GOT3 (cell line): ENCODE measurements at places on chromosomes 4 and X.

GRCh38 chr4:21677173-21677572, 271.4 kb downstream of the KCNIP4 start:
- DNase-seq = no peak

- no peak for DNase-seq
These were observed 43.3 kb downstream of the MAML3 start for GRCh38 chr4:140110542-140111215.

- no peak for DNase-seq
These were observed 319.6 kb upstream of the HS3ST1 start for GRCh38 chr4:11748164-11748872.

GRCh38 chrX:7444967-7445366, 297.0 kb upstream of the PUDP start:
- no peak for DNase-seq

DNA sequence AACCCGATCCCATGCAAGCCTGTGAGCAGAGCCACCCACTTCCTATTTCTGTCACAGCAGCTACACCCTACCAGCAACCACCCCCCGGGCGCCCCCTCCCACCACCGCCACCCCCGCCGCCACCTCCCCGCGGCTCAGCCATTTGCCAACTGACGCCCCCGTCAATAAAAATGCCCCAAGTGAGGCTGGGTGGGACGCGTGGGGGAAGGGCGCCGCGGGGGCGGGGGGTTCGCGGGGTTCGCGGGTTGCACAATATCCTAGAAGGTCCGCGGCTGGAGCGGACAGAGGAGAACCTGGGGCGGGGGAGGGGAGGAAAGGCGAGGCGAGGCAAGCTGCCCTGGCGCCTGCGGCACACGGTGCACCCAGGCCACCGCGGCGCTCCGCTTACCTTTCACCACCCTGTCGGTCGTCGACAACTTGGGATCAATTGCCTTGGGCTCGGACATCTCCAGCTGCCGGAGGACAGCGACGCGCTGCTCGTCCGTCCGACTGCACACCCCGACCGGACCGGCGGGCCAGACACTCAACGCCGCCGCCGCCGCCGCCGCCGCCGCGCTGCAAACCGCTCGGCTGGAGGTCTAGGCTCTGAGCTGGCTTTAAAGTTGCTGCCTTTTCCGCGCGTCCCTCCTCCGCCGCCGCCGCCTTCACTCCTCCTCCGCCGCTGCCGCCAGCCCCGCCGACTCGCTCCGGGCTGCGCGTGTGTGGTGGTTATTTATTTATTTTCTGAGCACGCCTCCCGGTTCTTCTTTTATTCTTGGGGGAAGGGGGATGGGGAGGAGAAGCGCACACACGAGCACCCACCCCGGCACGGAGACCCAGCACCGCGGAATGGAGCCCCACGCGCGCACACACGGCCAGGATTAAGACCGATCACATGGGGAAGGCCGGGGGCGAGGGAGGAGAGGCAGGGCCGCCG, 717 bp downstream of the PPP3CA start:
- DNase-seq = peak; percentile 2

DNA sequence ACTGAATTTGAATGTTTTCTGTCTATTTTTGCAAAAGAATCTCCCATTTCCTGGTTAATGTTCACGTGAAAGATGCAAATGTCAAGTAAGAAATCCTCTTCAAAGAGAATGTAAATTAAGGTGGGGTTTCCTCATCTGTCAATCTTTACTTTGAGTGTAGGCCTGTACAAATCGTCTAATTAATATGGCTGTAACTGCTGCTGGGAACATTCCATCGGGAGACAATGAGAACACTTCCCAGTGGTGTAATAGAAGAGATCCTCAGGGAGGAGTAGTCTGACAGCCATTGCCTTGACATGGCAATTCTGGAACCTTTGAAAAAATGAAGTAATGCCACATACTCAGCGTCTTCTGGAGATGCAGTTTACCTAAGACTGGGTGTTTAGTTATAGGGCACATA, 3.7 kb downstream of the EREG start:
- DNase-seq = no peak

GRCh38 chr4:99679204-99679603, 21.6 kb upstream of the C4orf54 start:
- no peak for DNase-seq

- no peak for DNase-seq
These were observed 355.7 kb upstream of the NOCT start for GRCh38 chr4:138659812-138660316.

- DNase-seq = no peak
These were observed 288.2 kb downstream of the IL1RAPL2 start for GRCh38 chrX:104854188-104854587.

DNA sequence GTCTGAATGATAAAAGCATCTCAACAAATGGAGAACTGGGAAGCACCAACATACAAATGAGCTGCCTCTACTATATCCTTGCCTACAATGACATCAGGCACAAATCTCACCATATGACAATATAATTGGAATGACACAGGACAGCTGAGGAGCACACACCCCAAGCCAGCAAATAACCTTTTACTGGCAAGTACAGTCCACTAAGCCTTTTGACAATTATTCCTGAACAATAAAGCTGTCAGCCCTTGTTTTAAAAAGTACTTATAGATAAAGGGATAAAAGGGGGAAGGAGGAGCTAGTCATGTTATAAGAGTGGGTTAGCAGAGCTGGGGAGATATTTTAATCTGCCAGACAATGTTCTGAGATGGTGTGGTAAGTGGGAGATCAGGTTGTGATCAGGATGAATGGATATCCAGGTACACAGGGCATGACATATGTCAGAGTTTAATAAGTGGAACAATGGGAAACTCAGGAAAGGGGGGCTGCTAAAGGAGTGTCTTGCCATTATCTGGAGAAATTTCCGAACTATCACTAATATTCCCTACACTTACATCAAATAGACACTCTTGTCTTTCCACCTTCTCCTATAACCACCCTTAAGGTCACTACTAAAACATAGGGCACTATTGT, 127.6 kb downstream of the GPC3 start:
- no peak for DNase-seq

DNA sequence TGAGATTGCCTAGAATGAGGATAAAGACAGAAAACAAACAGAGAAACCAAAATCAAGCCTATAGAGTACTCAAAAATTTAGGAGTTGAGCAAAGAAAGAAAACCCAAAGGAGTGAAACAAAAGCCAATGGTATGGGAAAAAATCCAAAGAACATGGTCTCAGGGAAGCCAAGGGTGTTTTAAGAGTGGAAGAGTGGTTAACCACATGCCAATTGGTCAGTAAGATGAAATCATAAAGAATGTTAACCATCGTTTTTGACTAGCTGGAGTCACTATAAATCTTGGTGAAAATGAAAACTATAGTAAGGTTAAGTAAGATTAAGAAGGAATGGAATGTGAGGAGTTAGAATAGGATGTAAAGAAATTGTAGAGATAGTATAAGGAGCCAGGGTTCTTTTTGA, 64.7 kb upstream of the RPL34 start:
- no peak for DNase-seq

DNA sequence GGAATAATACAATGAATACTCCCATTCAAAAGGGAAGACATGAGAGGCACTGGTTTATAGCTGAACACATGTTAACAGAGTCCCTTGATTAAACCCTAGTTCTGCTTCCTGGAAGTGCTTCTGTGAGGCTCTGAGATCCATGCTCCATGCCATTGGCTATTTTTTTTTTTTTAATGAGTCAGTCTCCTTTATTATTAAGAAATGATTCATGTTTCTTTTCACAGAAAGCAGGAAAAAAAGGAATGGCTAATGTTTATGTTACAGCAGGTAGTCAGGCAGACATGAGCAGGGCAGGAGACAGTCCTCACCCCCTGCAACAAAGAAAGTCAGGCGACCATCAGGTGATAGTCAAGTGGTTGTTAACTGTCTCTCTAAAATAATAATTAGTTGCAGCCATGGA, 598.7 kb downstream of the EPHA5 start:
- DNase-seq = no peak

DNA sequence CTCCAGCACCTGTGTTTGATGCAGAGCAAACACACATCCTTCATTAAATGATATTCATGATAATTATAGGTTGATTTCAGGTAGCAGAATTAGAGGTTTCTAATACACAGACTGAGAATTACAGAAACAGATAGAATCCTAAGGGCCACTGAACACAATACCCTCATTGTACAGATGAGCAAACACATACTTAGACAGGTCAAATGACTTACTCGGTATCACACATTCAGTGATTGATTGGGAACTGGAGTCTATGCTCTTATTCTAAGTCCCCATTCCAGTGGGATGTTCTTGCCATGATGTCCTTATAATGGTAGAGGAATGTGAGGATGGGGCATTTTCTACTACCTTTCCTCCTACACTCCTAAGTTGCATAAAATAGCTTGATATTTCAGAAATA, 70.8 kb downstream of the DCAF8L1 start:
- DNase-seq = no peak

DNA sequence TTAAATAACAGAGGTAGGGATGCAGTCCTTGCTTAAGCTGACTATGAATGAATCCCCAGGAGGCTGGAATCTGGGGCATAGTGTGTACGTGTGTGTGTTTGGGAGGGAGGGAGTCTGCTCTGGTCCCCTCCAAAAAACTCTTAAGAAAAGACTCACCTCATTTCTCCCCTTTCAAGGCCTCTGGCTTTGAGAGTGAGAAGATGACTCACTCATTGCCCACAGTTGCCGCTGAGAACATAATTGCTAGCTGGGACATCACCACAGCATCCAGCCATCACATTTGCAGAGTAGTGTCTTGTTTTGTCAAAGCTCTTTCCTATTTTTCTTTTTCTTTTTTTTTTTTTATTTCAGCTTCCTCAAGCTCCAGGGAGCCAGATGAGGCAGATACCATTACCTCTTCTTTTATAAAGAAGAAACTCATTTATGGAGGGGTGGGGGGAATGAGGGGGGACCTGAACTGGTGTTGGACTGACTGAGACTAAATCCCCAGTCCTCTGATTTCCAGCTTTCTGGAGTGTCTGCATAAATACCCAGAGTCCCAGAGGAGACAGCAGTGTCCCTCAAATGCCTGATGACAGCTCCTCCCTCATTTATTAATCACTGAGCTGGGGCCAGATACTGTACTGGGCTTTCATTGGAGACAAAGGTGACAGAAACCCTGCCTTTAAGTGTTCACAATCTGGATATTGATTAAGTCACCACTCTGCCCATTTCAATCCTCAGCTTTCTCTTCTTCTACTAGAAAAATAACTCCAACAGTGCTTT, 61.9 kb upstream of the LAS1L start:
- DNase-seq = no peak

- DNase-seq = no peak
These were observed 116.4 kb downstream of the PWWP3B start for GRCh38 chrX:106284431-106285025.

DNA sequence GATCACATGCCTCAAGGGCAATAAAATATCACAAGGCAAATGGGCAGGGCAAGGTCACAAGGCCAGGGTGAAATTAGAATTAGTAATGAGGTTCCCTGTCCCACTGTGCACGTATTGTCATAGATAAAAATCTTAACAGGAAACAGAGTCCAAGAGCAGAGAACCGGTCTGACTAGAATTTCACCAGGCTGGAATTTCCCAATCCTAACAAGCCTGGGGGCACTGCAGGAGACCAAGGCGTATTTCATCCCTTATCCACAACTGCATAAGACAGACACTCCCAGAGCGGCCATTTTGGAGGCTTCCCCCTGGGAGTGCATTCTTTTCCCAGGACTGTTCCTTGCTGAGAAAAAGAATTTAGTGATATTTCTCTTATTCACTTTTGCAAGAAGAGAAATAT, 25.9 kb upstream of the PRDM5 start:
- DNase-seq = no peak

DNA sequence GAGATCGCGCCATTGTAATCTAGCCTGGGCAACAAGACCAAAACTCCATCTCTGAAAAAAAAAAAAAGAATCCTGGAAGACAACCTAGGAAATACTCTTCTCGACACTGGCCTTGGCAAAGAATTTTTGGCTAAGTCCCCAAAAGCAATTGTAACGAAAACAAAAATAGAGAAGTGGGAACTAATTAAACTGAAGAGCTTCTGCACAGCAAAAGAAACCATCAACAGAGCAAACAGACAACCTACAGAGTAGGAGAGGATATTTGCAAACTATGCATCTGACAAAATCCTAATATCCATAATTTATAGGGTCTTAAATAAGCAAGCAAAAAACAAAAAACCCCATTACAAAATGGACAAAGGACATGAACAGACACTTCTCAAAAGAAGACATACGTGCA, 76.5 kb upstream of the DUSP21 start:
- no peak for DNase-seq

DNA sequence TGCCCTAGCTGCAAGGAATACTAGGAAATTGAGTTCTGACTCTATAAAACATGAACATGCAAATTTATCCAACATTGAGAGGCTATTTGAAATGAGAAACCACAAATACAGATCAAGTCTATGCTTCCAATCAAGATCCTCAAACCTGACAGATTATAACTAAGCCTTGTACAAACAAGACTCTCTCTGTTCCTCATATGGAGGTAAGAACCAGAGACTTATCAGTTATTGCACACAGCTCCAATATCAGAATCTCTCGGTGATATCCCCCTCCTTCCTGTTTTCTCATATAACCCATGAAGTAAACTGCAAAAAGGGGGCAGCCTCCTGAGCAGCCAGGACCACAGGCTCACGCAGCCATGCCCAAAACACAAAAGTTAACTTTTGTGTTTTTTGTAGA, 36.5 kb downstream of the FBXW7 start:
- no peak for DNase-seq

GRCh38 chr4:39900966-39901365, 76.7 kb downstream of the PDS5A start:
- no peak for DNase-seq

DNA sequence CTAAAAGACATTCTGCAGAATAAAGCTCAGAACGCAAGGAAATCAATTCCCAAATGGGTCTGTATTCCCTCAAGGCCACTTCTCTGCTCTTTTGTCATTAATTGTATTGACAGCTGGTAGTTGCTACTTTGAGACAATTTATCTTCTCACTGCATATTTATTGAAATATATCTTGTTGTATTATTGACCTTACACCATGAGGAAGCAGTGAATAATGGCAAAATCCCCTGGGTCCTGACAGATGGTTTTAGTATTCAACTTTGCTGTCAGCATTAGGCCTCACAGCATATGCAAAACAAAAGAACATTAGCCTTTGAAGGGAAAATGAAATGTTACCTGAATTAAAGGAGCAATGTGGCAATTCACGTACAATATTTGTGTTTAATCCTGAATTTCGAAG, 406.1 kb upstream of the TRAM1L1 start:
- no peak for DNase-seq

GRCh38 chrX:42290608-42291007, 367.3 kb upstream of the CASK start:
- DNase-seq = no peak

- no peak for DNase-seq
These were observed 56.6 kb downstream of the ANAPC10 start for GRCh38 chr4:145041378-145041777.

- DNase-seq = no peak
These were observed 1.9 kb upstream of the SCML1 start for GRCh38 chrX:17735406-17735805.

- no peak for DNase-seq
These were observed 495.0 kb upstream of the SLIT2 start for GRCh38 chr4:19756661-19757060.

DNA sequence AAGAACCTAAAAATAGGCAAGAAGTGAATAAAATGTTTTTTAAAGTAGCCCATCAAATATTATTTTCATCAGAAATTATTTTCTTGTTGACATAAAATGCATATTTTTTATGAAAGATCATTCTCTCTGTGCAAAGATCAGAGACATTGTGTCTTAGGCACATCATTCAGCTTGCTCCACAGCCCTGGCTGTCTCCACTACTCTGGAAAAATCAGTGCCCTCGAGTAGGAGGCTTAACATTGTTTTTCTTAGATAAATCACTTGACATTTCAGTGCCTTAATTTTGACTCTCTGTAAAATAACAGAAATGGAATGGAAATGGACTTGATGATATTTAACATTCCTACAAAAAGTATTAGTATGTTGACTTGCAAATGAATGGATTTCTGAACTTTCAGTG, 77.9 kb downstream of the FAT4 start:
- no peak for DNase-seq
